Stimulated activated CD8-positive, alpha-beta memory T cell treated with anti-CD3 and anti-CD28 coated beads, Interleukin-15, amount 100 ng/mL, for 1 hour (primary cell): ENCODE measurements at places on chromosomes 4 and X.

- DNase-seq: no peak
These were observed 13.3 kb downstream of the HNRNPD start for GRCh38 chr4:82360298-82361177.

- no peak for DNase-seq
These were observed 60.9 kb upstream of the PACRGL start for GRCh38 chr4:20639346-20639745.

DNA sequence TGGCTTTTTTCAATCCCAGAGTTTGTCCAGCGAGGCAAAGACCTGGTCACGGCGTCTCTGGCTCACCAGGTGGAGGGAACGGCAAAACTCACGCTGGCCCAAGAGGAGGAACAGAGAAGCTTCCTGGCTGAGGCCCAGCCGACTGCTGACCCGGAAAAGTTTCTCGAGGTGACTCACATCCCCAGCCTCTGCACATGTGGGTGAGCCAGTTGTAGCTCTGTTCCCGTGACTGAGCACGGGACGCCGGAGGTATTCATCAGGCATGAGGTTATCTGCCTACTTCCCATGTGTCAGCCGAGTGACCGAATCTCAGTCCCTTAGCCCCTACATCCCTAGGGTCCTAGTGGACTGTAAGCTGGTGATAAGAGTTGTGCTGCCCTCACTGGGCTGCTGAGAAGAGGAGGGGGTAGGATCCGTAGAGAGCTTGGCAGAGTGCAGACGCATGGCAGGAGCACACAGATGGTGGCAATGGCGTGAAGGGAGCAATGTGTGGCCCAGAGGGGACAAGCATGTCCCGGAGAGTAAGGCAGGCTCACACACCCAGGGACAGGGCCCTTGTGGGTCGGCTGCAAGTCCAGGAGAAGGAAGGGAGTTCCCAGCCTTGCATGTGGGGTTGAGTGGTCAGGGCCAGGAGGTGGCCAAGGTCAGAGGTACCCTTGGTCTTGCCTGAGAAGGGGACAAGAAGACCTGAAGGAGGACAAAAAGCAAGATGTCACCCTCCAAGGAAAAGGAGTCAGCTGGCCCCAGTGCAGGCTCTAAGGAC lies 42.9 kb downstream of the EVC start:
- no peak for DNase-seq

- DNase-seq: peak; percentile 48
These were observed 4.8 kb downstream of the FLNA start for GRCh38 chrX:154369449-154370299.

DNA sequence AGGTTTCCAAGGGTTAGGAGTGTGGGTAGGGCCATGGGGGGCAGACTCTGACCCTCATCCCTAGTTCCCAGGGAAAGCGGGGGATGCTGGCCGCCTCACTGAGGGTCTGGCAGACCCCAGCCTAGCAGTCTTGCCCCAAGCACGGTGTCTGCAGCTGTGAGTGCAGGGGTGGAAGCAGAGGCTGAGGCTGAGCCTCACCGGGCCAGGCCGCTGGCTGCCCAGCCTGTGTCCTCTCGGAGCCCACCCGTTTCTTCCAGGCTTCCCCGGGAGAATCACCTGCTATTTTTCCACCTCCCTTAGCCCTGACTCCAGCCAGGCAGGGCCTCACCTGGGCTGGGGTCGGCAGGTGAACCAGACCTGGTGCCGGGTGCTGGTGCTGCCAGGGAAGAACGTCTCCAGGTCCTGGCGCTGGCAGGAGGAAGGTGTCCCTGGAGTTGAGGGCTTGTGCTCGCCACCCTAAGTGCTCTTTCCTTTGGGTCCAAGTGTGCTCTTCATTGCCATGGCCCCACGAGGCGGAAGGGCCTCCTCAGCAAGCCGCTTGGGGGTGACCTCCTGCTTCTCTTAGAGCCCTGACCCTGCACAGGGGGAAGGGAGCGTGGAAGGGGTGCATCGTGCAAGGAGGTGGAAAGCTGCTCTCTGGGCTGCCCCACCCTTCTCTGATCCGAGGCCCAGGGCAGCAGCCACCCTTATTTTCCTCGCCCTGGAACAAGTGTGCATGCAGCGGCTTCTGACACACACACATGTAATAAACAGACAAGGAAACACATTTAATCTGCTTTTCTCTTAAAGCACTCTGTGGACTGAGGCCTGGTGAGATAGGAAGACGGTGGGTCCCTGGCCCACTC lies 112.7 kb downstream of the FAM53A start:
- no peak for DNase-seq

DNA sequence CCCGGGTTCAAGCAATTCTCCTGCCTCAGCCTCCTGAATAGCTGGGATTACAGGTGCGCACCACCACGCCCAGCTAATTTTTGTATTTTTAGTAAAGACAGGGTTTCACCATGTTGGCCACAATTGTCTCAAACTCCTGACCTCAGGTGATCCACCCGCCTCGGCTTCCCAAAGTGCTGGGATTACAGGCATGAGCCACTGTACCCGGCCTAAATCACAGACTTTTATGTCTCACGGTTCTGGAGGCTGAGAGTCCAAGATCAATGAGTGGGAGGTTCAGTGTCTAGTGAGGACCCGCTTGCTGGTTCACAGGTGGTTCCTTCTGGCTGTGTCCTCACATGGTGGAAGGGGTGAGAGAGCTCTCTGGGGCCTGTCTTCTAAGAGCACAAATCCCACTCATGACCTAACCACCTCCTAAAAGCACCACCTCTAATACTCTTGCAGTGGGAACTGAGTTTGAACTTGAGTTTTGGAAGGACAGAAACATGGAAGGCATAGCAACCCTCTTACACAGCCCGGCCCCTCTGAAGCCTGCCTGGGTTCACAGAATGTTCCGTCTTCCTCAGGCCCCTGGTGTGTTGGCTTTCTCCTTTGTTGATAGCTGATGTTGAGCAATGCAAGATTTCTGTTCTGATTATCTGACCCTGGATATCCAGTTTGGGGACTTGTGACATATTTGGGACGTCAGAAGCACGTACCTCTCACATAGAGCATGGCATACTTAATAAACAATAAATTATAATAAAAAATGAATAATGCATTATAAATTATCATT lies 1.9 kb upstream of the AKAP17A start:
- DNase-seq: no peak

GRCh38 chr4:186771624-186772023 lies 48.0 kb upstream of the FAT1 start:
- no peak for DNase-seq

DNA sequence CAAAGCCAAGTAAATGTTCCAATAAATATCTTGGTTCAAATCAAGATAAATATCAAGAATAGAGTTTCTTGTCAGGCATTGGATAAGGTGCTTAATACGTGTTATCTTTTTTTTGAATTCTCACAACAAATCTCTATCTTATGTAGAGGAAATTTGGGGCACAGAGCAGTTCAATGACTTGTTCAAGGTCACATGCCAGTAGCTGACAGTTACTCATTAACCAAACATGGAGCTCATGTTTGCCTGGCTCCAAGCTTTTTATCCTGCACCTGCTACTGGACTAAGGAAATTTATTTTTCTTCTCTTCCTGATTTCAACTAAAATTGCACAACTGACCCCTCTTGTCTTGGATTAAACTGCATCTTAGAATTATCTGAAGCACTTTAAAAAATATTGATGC lies 76.3 kb downstream of the ATP10D start:
- DNase-seq: no peak

GRCh38 chr4:7043284-7044136 lies at the start of gene TADA2B:
Gene TADA2B (plus strand): TSS chr4:7043372. CDS start chr4:7043580, 208 bp downstream.
- no peak for DNase-seq

GRCh38 chr4:168734703-168735678 lies 238.1 kb downstream of the PALLD start:
- no peak for DNase-seq

- no peak for DNase-seq
These were observed 4.3 kb upstream of the SHROOM3 start for GRCh38 chr4:76430519-76431388.

DNA sequence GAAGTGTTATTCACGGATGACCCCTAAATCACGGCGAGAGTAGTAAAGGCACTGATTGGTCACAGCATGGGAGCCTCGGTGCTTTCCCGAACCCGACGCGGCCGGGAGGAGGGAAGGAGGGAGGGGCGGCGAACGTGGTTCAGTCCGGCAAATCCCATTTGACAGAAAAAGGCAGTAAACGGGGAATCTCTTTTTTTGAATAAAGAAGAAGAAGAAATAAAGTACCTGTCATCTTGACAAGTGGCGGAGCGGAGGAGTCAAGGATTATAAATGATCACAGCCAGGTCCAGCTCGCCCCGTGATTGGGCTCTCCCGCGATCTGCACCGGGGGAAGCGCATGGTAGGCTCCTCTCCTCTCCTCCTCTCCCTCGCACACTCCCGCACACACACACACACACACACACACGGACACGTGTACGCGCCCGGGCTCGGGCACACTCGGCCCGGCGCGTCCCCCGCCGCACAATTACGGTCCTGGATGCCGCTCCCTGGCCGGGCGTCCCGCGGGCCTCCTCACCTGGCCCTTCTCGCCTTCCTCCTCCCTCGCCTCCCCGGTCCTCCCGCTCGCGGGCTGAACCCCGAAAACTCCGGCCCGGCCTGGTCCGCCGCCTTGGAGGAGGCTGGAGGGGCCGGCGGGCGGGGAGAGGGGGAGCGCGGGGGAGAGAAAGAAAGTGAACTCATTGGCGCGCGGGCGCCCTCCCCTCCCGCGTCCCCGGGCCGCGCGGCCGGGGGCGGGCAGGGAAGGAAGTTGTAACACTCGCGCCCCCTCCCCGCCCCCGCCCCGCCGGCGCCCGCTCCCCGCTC lies 99.2 kb upstream of the TENM3 start:
- DNase-seq: no peak

DNA sequence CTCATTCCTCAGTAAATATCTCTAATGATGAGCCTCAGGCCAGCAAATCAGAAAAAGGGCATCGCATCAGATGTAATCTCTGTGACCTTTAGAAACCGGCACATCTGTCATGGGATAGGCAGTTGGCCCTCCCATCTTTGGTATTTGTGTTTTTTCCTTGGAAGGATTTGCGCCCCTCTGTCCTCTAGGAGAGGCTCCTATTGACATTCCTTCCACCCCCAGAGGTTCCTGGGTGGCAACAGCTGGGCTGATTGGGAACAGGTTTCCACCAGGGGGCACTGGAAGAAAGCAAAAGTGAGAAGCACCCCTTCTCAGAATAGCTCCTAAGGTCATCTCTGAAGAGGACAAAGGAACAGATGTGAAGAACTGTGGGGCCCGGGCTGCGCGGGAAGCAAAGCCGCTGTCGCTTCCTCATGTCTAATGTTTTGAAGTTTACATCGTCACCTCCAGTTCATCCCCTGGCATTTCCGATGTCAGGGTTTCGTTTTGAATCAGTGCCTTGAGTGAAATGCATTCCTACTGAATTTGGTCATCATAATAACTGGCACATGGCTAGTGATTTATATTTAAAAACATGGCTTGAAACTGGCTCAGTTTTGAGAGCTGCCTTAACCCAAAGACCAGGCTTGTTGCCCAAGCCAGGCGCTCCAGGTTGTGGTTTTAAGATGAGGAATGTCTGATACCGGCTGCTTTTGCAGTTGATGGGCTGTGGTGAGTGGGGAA lies 6.2 kb downstream of the TXK start:
- DNase-seq: peak; percentile 47

GRCh38 chr4:86942185-86942666 lies 7.4 kb downstream of the AFF1 start:
- DNase-seq: no peak

- no peak for DNase-seq
These were observed 24.0 kb downstream of the ARSJ start for GRCh38 chr4:113955411-113955810.

DNA sequence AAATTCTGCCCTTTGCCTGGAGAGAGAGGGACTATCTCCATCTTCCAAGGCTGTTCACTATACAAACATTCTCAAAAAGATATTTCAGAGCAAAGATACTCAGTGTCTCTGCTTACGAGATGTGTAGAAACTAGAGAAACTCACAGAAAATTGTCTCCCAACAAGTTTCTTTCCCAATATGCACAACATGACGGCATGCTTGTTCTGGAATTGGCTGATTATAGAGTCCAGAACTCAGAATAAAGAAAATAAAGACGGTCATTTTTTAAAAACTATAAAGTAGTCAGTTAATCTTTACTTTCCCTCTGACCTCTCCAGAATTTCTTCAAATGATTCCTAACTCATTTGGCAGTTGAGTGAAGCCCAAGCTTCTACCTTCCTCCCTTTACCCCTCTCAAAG lies 285.5 kb upstream of the KLF3 start:
- DNase-seq: no peak

DNA sequence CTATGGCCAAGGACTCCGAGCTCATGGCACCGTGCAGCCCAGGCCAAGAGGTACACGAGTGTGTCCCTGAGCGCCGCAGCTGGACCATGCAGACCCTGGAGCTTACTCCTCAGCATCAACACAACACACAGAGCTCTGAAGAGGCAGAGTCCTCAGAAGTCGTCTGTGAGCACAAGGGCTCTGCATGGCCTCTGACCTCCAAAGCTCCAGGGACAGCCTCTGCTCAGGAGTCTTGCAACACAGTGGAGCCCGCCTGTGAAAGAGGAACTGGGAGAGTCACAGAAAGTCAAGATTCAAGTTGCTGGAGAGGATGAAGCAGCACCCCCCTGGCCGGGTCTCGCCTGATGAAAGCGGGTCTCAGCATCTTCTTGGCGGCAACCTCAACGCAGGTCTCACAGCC lies 2.9 kb downstream of the LRPAP1 start:
- DNase-seq: no peak

- DNase-seq: no peak
These were observed 41.3 kb downstream of the BCOR start for GRCh38 chrX:40056420-40056819.

GRCh38 chr4:61468024-61468720 lies 268.0 kb downstream of the ADGRL3 start:
- DNase-seq: no peak

GRCh38 chr4:40987151-40987550 lies 227.2 kb downstream of the APBB2 start:
- DNase-seq: no peak

DNA sequence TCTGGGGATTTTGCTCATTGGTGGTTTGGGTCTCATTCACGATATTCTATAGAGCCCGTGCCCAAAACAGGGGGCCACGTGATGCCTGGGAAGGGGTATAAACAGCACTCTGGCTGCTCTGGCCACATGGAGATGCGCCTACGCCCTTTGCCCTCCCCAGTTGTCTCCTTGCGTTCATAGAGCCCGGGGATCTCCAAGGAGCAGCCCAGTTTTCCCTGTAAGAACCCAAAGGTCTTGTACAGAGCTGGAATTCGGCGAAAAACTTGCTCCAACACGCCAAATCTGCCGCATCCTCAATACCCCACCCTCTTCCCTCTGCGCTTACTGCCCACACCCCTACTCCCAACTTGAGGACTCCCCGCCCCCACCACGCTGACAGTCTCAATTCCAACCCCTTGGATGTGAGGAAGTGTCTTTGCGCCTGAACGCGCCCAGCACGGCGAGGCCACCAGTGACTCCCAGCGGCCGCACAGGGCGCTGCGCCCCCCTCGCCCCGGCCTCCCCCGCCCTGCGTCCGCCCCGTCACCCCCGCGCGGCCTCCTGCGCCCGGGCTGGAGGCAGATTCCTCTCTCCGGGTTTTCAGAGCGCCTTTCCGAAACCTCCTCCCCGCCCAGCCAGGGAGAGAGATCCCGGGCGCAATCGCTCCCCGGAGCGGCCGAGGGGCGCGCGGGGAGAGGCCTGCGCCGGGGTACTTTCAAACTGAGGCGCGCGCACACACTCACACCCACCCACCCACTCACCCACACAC lies at the start of gene NHS:
NHS (plus strand) TSS at position 582 of the 748 bp plus-strand sequence. CDS start 558 bp downstream, outside the sequence.
- no peak for DNase-seq
